ENCODE measurements at places on chromosomes 4 and X. TPM values are rescaled to one million over a fixed set of nuclear protein-coding genes. Genes with fewer than 3 reads are reported as not detected.

DNA sequence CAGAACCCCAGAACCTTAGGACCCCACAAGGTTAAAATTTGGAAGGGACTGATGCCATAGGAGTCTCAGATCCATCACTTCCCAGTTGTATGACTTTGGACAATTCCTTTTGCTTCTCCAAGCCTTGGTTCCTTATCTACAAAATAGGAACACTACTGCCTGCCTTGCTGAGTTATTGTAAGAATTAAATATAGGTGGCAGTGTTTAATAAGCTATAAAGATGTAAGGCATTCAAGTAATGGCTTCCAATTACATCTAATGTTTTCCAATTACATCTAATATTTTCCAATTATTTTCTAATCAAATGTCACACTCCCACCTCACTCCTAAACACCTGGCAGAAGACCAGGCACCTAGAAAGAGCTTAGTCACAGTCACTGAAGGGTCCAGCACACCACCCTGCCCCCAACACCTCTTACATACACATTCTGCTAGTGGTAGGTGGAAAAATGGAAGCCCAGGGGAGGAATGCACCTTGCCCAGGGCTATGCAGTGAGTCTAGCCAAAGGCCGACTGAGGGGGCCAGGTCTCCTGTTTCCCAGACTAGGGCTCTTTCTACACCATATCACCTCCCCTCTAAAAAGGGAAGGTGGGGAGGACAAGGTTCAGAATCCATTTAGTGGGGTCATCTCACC is 24.5 kb upstream of the KDM5C start:
- DNase-seq = no peak
- no peak overlapping the region for H3K27ac ChIP-seq
- no peaks in the 10 kb centered on the region for H3K4me1 ChIP-seq

DNA sequence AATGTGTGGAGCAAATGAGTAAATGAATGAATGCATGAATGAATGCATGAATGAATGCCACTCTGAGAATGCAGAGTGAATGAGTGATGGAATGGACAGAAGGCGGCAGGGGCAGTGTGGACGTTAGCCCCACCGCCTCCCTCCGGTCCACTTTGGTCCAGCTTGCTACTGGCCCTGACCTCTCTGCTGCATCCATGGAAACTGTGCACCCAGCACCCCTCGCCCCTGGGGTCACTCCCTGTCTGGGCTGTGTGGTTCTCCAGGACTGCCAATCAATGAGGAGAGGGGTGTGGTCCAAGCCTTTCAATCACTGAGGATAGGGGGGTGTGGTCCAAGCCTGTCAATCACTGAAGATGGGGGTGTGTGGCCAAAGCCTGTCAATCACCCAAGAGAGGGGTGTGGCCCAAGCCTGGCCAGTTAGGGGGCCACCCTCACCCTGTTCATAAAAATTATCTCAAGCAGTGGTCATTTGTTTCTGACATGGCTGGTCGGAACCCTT is 39.2 kb upstream of the ASMTL start:
- DNase-seq = no peak
- H3K27me3 ChIP-seq = no peaks in the 10 kb centered on the region
- no peaks in the 10 kb centered on the region for H3K36me3 ChIP-seq

Gene SRPK3
- 19.4 TPM for total RNA-seq

DNA sequence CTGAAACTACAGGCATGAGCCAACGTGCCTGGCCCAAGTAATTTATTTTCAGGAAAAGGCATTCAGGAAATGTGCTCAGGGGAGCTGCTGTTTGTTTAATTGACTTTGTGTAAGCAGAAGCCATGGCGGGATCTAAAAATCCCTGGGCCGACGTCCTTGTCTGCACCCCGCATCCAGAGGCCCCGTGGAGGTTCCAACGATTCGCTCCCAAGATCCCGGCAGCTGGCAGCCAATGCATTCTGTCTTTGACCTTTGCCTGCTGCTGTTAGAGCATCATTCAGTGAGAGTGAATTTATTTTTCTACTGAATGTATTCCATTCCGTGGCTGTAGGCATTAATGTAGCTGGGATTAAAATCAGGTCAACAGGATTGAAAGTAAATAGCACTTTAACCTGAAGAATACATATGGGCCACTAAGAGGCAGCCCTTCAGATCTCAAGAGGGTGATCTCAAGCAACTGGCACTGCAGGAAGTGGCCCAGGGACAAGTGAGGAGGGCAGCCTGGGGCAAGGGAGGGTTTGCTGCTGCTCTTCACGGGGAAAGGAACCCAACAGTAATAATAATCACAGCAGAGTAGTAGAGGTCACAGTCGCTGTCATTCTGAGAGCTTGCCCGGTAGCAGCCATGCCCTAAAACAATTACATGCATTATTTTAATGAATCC is 75.2 kb downstream of the PSAPL1 start:
- no peaks in the 10 kb centered on the region for H3K27me3 ChIP-seq
- H3K36me3 ChIP-seq = no peaks in the 10 kb centered on the region
- no peaks in the 10 kb centered on the region for H3K4me1 ChIP-seq
- H3K4me3 ChIP-seq = no peak overlapping the region

- no peak for DNase-seq
- no peaks in the 10 kb centered on the region for H3K27me3 ChIP-seq
- H3K36me3 ChIP-seq = peaks cover 9% of the 10 kb centered on the region
- H3K4me1 ChIP-seq = no peaks in the 10 kb centered on the region
- H3K27ac ChIP-seq = no peak overlapping the region
Observed at GRCh38 chr4:4542774-4543485, 1.1 kb upstream of the STX18 start.

DNA sequence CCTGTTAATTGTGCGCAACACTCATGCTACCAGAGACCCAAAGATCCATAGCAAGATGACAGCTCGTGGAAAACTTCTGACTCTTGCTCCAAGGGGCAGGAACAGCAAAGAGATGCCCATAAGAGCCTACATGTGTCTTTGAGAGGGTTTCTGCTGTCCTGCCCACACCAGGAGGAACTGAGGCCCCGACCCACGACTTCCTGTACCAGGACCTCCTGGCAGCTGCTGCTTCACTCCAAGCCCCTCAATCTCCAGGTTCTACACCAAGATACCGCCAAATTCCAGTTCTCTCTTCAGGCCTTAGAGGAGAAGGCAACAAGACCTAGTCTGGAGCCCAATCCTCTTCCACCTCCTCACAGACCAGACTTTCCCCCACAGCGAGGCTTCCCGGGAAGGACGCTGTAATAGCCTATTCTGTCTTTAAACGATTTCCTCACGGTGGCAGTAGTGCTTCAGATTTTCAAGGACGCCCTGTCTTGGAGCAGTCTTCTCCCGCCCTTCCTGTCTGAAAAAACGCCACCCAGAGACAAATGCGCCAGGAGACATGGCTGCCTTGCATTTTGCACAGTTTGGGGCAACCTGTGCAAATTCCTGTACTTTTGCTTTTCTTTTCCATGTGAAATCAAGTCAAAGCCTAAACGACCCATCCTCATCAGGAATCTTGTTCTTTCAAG is 230.2 kb upstream of the STK26 start:
- no peaks in the 10 kb centered on the region for H3K4me1 ChIP-seq
- peak overlapping the region; percentile 70 for H3K27ac ChIP-seq
- peak; percentile 82 for DNase-seq
- no peaks in the 10 kb centered on the region for H3K27me3 ChIP-seq

GRCh38 chrX:2552621-2553201 is 51.9 kb upstream of the DHRSX start:
- no peak overlapping the region for H3K27ac ChIP-seq
- DNase-seq = no peak
- H3K27me3 ChIP-seq = no peaks in the 10 kb centered on the region
- no peaks in the 10 kb centered on the region for H3K4me1 ChIP-seq
